Stimulated activated CD8-positive, alpha-beta memory T cell treated with anti-CD3 and anti-CD28 coated beads, Interleukin-15, amount 100 ng/mL, for 4 hours (primary cell): ENCODE measurements at places on chromosomes 3 and 15.

GRCh38 chr15:68421798-68422402 lies 10.1 kb downstream of the ITGA11 start:
- no peak for DNase-seq

GRCh38 chr3:129046732-129047552 lies 13.6 kb upstream of the GP9 start:
- no peak for DNase-seq

DNA sequence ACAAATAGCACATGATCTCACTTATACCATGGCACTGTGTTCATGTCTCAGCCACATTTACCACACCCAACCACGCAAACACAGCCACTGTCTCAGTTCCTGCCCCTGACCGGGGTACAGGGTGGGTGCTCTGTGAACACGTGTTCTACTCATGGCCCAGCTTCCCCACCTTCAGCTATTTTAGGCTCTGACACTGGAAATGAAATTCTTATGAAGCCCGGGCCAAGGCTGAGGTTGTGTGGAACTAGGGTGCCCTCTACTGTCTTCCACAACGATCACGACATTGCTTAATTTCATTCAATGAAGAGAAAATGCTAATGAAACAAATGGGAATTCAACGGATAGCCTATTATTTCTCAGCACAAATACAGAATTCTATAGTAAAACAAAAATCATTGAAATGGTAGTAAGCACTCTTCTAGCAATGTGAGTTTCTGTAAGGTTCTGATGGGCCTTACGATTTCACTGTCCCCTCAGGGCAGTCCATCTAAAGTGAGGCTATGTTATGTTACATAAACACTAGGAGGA lies 2.1 kb upstream of the GABRA5 start:
- DNase-seq = no peak

DNA sequence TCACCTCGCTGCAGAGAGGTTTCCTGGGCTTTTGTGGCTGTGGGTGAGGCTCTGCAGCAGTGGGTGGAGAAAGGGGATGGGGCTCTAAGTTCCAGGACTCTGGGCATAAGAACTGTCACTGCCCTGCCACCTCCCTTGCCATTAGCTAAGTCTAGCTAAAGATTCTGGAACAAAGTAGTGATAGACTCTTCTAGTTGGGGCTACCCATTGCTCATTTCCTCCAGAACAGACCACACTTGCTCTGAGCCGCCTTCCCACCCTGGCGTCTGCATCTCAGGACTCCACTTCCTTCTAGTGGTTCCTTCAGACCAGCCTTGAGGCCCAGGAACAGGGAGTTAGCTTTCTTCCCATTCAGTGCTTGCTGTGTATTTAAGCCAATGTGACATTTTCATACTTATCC lies 7.5 kb downstream of the ARHGAP31 start:
- no peak for DNase-seq
